Uterus (tissue), 4 donors: ENCODE measurements at places on chromosomes 1 and 21. TPM values are rescaled to one million over a fixed set of nuclear protein-coding genes. Genes with fewer than 3 reads are reported as not detected.
A peak's percentile ranks its signal among the peaks of the same experiment; 100 is the strongest.

Gene RBBP4
- 258 TPM for total RNA-seq

Gene POU3F1
- not detected for total RNA-seq

Gene CCDC30
- total RNA-seq = 1.5 TPM

DNA sequence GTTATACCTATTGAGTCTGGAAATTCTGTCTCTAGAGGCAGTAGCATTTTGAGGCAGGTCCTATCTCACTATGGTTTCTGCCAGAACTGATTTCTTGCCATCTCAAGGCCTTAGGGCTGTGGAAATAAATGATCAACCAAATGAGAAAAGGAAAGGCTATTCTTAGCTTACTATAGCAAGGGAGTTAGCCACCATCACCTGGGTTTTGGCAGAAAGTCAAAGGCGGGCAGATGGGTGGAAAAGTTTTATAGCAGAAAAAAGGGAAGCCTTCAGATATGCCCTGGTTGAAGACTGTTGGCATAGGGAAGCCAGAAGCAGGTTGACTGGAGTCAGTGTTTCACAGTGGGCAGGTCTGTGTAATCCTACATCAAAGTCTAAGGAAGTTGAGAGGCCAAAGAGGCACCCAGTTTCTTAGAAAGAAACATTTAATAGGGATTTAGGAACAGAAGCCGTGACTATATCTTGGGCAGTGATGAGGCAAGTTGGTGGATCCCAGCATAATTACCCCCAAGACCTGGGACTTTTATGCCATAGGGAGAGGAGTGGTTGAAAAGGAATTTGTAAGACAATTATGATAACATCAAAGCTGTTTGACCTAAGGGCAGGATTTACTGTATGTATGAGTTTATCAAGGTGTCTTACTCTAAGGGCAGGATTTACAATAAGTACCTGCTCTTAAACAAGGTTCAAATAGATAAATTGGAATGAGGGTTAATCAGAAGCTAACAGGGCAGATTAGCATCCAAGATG, 29.7 kb downstream of the CTH start:
- no peak for DNase-seq

DNA sequence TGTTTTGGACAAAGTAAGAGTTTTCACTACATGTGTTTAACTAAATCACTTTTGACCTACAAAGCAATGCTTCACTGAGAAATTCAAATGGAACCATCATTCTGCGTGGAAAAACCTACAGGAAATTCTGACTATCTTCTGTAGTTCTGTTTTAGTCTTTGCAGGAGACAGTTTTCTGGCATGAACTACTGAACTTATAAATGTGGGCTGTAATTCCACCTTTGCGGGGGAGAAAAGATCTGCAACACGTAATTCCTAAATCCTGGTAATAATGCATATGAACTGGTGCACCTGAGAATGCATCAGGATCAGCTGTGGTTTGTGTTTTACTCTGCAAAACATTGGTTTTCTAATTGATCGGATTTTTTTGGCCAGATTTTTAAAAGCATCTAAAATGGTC, 106.0 kb downstream of the VPS13D start:
- DNase-seq = no peak

DNA sequence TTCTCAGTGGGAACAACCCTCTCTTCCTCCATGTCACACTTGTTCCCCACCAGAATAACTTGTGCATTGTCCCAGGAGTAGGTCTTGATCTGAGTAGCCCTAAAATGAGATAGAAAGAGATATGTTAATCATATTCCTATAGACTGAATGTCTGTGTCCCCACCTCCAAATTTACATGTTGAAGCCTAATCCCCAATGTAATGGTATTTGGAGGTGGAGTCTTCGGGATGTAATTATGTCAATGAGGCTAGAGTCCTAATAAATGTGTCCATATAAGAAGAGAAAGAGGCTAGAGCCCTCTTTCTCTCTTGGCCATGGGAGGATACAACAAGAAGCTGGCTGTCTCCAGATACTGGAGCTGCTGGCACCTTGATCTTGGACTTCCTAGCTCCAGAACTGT, 54.8 kb upstream of the NRDC start:
- DNase-seq = no peak

DNA sequence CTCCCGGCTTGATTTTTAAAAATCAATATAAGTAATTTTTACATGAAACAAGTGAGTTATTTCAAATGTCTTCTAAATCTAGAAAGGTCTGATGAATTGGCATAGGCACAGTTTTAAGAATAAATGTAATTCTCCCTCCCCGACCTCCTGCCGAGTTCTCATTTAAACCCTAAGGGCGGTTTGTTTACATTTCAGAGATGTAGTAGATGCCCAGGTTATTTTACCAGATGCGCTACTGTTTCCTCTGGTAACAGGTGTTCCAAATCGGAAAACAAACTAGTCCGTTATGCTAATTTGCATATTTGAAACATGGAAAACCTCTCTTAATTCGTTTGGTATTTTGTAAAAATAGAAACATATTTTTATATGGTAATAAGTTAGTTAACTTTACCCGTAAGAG, 53.8 kb upstream of the CFAP126 start:
- no peak for DNase-seq

GRCh38 chr1:182120411-182121258, 59.1 kb upstream of the ZNF648 start:
- peak; percentile 70 for DNase-seq

- no peak for DNase-seq
Observed at GRCh38 chr1:44281962-44282703, 68.9 kb downstream of the DMAP1 start.

GRCh38 chr1:209561532-209561931, 22.0 kb upstream of the CAMK1G start:
- DNase-seq = no peak

GRCh38 chr1:211577277-211577818, 1.6 kb downstream of the SLC30A1 start:
- DNase-seq = no peak
